ENCODE measurements at places on chromosomes 12 and 14. TPM values are rescaled to one million over a fixed set of nuclear protein-coding genes. Genes with fewer than 3 reads are reported as not detected.
A peak's percentile ranks its signal among the peaks of the same experiment; 100 is the strongest.

The SYT10 gene
- total RNA-seq: 0.21 TPM

The PTPRB gene
- 91.4 TPM for total RNA-seq

The KRT79 gene
- total RNA-seq: 3.9 TPM

The TROAP gene
- 1.4 TPM for total RNA-seq

- DNase-seq: no peak
- H3K4me3 ChIP-seq: no peak overlapping the region
- no peak overlapping the region for H3K27ac ChIP-seq
- no peaks in the 10 kb centered on the region for H3K36me3 ChIP-seq
- H3K4me1 ChIP-seq: no peaks in the 10 kb centered on the region
- no peaks in the 10 kb centered on the region for H3K27me3 ChIP-seq
Observed at GRCh38 chr12:66742508-66743367, 63.9 kb upstream of the GRIP1 start.

DNA sequence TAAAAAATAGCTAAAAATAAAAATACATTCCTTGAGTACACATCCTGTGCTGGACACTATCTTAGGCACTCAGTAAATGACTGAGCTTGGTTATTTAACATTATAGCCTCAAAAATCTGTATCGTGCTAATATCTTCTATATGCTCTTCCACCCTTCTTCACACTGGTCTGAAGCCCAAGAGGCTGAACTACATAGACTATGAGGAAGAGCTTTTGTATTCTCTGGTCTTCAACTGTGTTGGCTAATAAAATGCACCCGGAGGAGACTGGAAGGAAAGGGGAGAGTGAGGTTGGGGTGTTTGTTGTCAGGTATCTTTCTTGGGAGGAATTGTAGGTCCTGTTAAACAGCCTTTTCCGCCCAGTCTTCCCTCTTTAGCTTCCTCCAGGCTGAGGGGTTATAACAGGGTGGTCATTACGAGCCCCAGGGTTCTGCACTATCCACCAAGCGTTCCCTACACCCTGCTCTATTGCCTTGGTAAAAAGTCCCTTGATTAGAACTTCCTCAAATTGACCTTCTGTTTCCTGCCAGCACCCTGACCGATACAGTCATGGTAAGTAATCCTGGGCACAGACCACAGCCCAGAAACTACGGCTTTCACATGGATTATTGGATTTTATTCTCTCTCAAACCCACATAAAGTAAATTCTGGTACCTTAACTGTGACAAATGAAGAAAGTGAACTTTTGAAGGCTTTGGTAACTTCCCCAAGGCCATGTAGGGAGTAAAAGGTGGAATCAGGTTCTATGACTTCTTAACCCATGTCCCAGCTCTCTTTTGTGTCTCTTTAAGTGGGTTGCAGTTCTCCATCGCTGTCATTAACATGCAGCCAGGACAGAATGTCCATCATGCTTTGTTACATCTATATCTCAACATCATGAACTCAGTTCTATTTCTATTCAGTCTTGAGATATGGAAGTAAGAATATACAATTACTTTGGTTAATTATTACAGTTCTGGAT is 71.3 kb downstream of the PTHLH start:
- H3K27ac ChIP-seq: no peak overlapping the region
- H3K36me3 ChIP-seq: no peaks in the 10 kb centered on the region
- H3K4me1 ChIP-seq: no peaks in the 10 kb centered on the region
- H3K4me3 ChIP-seq: no peak overlapping the region

- peaks cover 73% of the 10 kb centered on the region for H3K4me1 ChIP-seq
- peak overlapping the region; percentile 37 for H3K27ac ChIP-seq
- no peak overlapping the region for H3K4me3 ChIP-seq
- no peaks in the 10 kb centered on the region for H3K36me3 ChIP-seq
- H3K27me3 ChIP-seq: no peaks in the 10 kb centered on the region
- DNase-seq: no peak
Observed at GRCh38 chr12:96240656-96241055, 46.5 kb downstream of the ELK3 start.

DNA sequence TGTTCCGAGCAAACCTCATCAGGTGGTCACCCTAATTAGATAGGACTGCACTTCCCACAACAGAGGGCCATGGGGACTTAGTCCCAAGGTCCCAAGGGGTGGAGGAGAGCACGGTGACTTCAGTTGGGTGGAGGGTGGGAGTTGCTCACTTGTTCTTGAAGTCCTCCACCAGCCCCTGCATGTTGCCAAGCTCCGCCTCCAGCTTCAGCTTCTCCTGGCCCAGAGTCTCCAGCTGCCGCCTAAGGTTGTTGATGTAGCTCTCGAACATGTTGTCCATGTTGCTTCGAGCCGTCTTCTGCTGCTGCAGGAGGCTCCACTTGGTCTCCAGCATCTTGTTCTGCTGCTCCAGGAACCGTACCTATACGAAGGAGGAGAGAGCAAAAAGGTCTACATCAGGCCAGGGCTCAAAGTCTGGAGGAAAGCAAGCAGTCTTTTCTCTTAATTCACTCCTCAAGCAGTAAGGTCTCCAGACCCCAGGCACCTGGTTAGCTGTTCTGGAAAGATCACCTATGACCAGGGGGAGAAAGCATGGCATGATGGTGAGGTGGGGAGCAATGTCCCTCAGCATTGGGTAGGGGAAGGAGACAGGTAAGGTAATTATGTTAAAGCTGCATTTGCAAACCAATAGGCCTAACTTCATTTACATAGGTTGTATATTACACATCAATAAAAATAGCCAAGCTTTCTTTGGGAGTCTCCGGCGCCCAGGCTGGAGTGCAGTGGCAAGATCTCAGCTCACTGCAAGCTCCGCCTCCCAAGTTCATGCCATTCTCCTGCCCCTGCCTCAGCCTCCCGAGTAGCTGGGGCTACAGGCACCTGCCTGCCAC is 2.9 kb downstream of the KRT8 start:
- H3K4me3 ChIP-seq: peak overlapping the region; percentile 53
- no peak overlapping the region for H3K27ac ChIP-seq
- H3K27me3 ChIP-seq: no peaks in the 10 kb centered on the region
- no peak for DNase-seq

DNA sequence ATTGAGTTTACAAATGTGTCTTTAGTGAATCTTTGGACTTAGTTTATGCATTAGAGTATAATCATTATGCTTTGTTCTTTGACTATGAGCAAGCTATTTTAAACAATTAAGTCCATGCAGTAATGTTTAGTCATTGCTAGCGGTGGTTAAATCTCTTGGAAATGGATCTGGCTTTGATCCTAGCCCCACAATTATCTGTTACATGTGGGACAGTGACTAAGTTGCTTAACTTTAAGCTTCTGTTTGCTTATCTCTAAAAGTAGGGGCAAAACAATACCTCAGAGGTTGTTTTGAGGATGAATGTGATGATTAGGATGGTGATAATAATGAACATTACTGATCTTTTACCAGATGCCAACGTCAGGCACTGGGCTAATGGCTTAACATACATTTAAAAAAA is 124.2 kb downstream of the NPAS3 start:
- H3K4me3 ChIP-seq: no peak overlapping the region
- no peaks in the 10 kb centered on the region for H3K36me3 ChIP-seq
- no peak overlapping the region for H3K27ac ChIP-seq
- DNase-seq: no peak

- H3K4me3 ChIP-seq: no peak overlapping the region
- DNase-seq: no peak
- no peaks in the 10 kb centered on the region for H3K27me3 ChIP-seq
- H3K4me1 ChIP-seq: peaks cover 54% of the 10 kb centered on the region
- no peaks in the 10 kb centered on the region for H3K36me3 ChIP-seq
- H3K27ac ChIP-seq: peak overlapping the region; percentile 90
Observed at GRCh38 chr14:65228436-65228835, 126.1 kb upstream of the MAX start.

DNA sequence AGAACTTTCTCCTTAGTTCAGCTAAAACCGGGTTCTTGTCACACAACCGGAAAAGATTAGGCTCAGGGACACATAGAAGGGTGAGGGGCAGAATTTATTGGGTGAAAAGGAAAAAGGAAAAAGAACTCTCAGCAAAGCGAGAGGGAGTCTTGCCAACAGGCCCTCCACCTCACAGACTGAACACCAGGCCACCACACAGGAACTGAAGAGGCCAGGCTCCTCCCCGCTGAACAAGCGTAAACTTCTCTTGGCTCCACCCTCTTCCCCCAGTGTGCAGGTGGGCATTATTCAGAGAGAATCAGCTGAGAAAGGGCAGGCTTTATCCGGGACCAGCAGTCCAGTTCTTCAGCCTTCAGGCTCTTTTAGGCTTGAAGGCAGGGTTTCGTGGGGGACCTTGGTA is 125.6 kb upstream of the FGD4 start:
- no peak overlapping the region for H3K27ac ChIP-seq
- H3K27me3 ChIP-seq: no peaks in the 10 kb centered on the region
- no peaks in the 10 kb centered on the region for H3K4me1 ChIP-seq
- no peak overlapping the region for H3K4me3 ChIP-seq
- no peaks in the 10 kb centered on the region for H3K36me3 ChIP-seq
- no peak for DNase-seq

Measured in lower lobe of right lung (tissue), 2 donors.